ENCODE measurements at places on chromosomes 5 and 9.

DNA sequence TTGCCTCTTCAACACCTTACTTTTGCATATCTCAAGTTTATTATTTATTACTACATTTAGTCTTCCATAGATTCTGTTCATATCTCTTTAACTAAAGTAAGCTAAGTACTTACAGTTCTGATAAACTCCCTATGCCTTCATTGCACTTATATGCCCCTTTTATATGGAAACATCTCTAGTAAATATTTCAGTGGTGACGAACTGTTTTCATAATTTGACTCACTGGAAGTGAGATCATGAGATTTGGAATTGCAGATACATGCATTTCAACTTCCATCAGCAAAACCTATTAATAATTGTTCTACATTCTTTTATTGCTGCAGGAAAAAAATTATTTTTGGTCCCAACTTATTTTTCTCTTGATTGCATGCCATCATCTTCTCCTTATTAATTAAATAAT, 263.5 kb downstream of the CD180 start:
- no peak for DNase-seq

DNA sequence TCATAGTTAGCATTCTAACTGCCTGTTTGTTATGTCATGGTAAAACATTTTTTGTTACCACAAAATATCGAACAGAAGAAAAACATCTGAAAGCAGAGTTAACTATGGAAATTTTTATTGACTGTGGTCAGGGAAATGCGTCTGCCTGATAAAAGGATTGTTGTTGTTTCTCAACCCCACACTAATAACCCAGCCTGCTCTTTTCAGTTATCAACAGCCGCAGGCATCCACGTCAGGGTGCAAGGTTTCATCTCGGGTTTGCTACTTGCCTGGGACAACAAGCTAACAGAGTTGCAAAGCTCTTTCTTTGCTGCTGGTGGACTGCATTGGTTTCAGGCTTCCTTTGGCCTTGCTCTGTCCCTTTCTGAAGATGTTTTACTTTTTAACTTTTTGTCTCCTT, 969.2 kb downstream of the CDH18 start:
- no peak for DNase-seq

GRCh38 chr5:155082401-155082800, 68.8 kb downstream of the KIF4B start:
- no peak for DNase-seq

DNA sequence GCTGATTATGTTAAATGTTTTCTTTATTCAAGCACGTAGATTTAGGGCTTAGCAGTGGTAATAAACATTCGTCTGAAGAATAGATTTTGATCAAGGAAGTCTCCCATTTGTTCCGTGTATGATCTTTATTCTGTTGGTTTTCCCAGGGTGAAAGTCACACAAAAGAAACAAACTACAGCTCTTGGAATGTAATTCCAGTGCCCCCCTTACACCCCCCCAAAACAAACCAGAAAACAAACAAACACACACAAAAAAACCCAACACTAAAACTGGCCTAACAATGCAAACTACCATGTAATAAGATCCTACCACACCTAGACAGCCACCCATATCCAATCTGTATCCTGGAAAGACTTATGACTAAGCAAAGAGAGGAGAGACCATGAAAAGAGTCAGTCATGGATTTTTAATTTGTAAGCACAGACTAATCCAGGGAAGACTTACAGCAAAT, 196.2 kb upstream of the ELL2 start:
- DNase-seq, result no peak

DNA sequence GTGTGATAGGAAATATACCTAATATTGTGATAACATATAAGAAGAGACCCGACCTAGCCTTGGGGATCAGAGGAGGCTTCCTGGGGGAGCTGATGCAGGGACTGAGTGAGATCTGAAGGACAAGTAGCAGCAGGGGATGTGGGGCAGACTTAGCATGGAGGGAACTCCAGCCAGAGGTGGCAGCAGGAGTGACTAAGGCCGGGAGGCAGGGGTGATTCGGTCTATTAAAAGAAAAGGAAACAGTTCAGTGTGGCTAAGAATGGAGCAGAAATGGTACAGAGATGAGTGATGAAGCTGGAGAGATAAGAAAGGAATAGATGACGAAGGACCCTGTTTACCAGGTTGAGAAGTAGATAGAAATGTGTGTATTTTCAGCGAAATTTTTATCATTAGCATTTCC, 408.8 kb downstream of the ENC1 start:
- no peak for DNase-seq

GRCh38 chr9:98225015-98225442, 30.4 kb downstream of the TBC1D2 start:
- peak; percentile 13 for DNase-seq

GRCh38 chr5:143062379-143062778, 292.2 kb downstream of the ARHGAP26 start:
- no peak for DNase-seq

DNA sequence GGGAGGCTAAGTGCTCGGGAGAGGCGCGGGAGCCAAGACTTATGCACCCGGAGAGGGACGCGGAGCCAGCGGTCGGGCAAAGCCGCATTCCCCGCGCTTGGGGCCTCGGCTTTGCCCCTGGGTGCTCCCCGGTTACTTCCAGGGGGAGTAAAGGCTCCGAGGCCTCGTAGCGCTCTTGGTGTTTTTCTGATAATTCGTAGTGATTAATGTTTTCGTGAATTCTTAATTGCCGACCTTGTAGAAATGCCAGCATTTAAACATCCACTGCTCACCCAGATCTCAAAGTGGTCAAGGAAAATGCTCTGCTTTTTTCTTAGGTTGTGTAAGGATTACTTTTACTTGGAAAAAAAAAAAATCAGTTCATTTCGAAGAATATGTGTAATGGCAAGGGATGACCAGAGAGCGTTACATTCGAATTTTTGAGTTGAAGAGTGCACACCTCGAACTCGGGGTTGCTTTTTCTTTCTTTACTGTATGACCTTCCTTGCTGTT, 654 bp upstream of the TUT7 start:
- DNase-seq, result peak; percentile 24
